ENCODE measurements at places on chromosomes 1 and 21.
A peak's percentile ranks its signal among the peaks of the same experiment; 100 is the strongest.

DNA sequence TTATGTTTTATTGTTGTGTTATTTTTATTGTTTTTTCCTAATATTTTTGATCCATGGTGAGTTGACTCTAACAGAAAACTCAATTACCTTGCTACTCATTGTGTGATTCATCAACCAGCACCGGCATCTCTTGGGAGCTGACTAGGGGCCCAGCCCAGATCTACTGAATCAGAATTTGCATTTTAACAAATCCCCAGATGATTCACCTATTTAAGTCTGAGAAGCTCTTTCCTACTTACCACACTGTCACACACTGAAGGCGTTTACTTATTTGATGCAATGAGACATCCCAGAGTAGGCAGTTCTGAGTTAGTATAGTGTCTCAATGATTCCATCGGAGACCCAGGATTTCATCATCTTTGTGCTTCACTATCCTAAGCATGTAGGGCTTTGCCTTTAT is 416.6 kb downstream of the RWDD3 start:
- DNase-seq = no peak

DNA sequence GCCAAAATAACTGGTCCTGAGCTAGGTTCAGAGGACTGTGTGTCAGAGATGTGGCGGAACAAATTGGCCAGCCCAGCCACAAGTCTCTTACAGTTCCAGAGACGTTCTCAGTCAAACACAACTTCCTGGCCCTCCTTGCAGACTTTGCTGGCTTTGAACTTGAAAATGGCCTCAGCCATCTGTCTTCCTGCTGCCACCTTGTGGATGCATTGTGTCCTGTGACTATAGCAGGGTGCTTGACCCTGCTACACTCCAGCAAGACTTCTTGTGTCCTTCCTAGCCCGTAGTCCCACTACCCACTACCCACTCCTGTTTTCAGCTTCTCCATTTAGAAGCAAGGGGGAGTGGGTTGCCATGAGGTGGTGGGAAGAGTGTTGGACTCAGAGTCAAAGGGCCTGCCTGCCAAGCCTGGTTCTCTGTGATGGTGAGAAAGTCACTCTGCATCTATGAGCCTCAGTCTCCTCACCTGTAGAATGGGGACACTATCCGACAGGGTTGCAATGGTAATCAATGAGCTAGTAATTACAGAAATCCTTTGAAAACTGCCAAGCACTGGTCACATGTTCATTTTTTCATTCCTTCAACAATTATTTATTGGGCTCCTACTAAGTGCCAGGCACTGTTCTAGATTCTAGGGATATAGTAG is 109.9 kb downstream of the IGSF21 start:
- DNase-seq = no peak

DNA sequence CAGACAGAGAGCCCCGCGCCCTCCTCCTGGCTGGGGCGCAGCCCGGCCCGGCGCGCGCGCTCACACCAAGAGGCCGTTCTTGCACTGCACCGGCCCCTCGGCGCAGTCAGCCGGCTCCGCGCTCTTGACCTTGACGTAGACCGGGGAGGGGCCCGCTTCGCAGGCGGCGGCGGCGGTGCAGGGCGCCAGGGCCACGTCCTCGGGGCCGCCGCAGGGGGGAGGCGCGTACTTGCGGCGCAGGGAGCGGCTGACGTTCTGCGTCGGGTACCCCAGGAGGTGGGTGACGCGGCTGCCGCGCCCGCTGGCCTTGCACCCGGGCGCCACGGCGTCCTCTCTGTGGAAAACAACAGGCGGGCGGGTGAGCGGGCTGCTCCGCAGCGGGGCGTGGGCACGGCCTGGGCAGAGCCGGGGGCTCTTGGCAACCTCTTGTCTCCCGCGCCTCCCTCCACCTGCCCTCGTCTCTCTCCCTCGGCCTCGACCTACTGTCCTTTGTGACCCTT is 7.7 kb downstream of the VSIG8 start:
- peak; percentile 90 for DNase-seq

- DNase-seq = peak; percentile 84
Measured at GRCh38 chr1:209207701-209208286, 375.7 kb upstream of the CAMK1G start.

GRCh38 chr1:203913073-203913521 is 51.7 kb downstream of the SNRPE start:
- no peak for DNase-seq

GRCh38 chr1:94973309-94973922 is 46.5 kb upstream of the CNN3 start:
- peak; percentile 67 for DNase-seq

DNA sequence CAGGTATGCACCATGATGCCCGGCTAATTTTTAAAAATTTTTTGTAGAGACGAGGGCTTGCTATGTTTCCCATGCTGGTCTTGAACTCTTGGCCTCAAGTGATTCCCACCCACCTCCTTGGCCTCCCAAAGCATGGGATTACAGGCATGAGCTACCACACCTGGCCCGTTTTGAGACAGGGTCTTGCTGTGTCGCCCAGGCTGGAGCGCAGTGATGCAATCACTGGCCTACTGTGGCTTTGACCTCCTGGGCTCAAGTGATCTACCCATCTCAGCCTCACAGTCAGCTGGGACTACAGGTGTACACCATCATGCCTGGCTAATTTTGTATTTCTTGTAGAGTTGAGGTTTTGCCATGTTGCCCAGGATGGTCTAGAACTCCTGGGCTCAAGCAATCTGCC is 7.5 kb upstream of the SH3D21 start:
- DNase-seq = peak; percentile 1

- DNase-seq = no peak
Measured at GRCh38 chr21:41932191-41932575, 21.6 kb downstream of the C2CD2 start.

DNA sequence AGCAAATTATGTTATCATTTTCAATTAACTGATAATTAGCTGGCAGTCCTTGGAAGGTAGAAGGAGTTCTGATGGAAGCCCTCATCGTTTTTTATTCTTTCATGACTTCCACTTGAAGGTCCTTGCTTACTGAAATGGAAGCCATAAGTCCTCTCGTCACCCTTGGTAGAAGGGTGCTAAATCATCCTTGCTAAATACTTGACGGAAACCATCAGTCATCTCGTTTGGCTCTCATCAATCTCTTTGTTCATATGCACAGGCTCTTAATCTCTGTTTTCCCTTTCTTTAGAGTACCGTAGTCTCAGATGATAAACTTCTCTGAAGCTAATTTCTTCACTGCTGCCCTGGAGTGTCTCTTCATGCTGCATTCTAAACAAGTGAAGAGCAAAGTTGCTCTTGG is 34.5 kb downstream of the UCK2 start:
- no peak for DNase-seq

GRCh38 chr1:229691362-229691761 is 65.3 kb downstream of the URB2 start:
- DNase-seq = no peak

- DNase-seq = no peak
Measured at GRCh38 chr1:241167121-241167630, 189.8 kb downstream of the RGS7 start.

GRCh38 chr21:41764558-41765419 is 2.1 kb downstream of the RIPK4 start:
- peak; percentile 11 for DNase-seq

DNA sequence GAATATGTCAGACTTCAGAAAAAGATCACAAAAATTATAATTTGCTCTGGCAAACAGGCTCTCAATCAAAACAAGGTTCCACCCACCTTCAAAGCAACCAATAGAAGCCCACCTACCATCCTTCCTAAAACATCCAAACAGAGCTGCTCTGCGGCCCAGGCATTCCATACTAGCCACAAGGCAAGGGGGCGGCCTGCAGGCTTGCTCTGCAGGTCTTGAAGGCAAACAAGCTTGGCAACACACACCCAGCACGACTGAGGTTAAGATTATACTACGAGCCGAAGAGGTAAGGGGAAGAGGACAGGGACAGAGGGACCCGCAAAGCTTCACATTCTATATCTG is 207.3 kb downstream of the SLC45A1 start:
- peak; percentile 64 for DNase-seq
